ENCODE measurements at places on chromosomes 5 and 9.

DNA sequence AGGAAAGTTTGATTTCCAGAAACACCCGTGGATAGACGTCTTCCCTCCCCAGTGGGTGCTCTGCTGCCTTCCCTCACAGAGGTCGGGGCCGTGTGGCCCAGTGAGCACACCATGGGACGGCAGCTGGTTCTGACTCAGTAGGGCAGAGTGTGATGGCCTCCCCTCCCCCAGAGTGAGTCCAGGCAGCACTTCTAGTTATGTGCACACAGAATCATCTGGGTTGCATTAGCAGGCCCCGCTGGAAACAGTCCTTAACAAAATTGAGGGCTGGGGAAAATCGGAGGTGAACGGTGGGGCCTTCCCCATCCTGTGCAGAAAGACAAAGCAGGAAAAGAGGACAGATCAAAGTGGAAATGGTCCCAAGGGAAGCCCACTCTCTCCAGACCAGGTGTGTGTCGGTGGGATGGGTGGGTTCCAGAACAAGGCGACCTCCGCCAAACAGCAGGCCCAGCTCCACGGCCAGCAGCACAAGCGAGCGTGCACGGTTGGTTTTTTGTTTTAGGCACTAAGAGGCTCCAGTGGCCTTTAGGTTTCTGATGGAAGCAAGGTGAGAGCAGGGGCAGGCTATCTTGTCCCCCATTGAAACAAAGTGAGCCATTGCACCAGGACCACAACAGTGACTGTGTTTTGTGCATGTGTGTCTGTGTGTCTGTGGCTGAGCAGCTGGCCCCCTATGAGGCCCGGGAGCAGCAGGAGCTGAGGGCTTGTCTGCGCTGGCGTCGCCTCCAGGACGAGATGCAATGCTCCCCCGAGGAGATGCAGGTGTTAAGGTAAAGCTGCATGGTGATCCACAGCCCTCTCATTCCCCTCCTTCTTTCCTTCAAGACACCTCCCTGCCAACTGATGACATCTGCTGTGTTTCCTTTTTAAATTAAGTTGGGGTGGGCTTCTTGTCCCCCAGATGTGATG lies 201.5 kb downstream of the AOPEP start:
- no peak for DNase-seq

- no peak for DNase-seq
These were observed 93.1 kb downstream of the GABBR2 start for GRCh38 chr9:98615633-98616032.

- no peak for DNase-seq
These were observed 15.8 kb downstream of the PSMB7 start for GRCh38 chr9:124399323-124399967.

- no peak for DNase-seq
These were observed 123.4 kb downstream of the SEC61B start for GRCh38 chr9:99345451-99345850.

All from esophagus squamous epithelium (tissue), 5 donors.